A549 treated with CpdA at 1 μM for 4 hours (cell line): ENCODE measurements at places on chromosomes 16 and 17. TPM values are rescaled to one million over a fixed set of nuclear protein-coding genes. Genes with fewer than 3 reads are reported as not detected.

The KRT31 gene
- not detected in 5 replicates for total RNA-seq

The MSRB1 gene
- total RNA-seq = 24.4 to 35.7 TPM (median 31.6 TPM) in 5 replicates

The WFIKKN1 gene
- total RNA-seq = 0.13 to 0.23 TPM (median 0.16 TPM) in 4 of 5 replicates, not detected in the other

The CCL8 gene
- not detected in 5 replicates for total RNA-seq

The ABCC12 gene
- total RNA-seq = 0.05 to 0.09 TPM (median 0.06 TPM) in 4 of 5 replicates, not detected in the other

The YBX2 gene
- total RNA-seq = 0.45 to 0.97 TPM (median 0.60 TPM) in 4 of 5 replicates, not detected in the other

The FAM171A2 gene
- total RNA-seq = 2.4 to 4.5 TPM (median 4.1 TPM) in 5 replicates

The MYCBPAP gene
- 0.32 to 1.0 TPM (median 0.37 TPM) in 5 replicates for total RNA-seq

The MLKL gene
- 25.1 to 28.7 TPM (median 27.0 TPM) in 5 replicates for total RNA-seq

The RCVRN gene
- total RNA-seq = 0.08 TPM in 1 of 5 replicates, not detected in the others

The ZFPM1 gene
- total RNA-seq = 5.8 to 8.8 TPM (median 8.7 TPM) in 5 replicates

The MYBBP1A gene
- total RNA-seq = 102 to 120 TPM (median 113 TPM) in 5 replicates

The KRTAP16-1 gene
- not detected in 5 replicates for total RNA-seq
